Skeletal muscle cell (primary cell): ENCODE measurements at places on chromosomes 16 and 17.

DNA sequence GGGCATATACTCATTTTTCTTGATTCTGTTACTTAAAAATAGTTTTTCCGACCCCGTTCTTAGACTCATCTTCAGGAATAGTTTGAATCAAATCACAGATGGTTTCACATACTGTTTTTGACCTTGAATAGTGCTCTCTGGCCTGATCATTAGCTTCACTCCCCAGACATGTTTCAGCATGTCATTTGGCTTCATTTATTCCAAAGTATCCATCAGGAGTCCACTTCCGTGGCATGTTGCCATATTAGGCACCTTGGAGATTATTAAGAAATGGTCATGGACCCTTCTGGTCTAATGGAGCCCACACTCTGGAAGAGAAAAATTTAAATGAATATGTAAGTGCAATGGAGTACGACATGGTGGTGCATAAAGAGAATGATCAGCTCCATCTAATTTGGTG, 222.3 kb downstream of the FTO start:
- DNase-seq = no peak

GRCh38 chr17:28041844-28042656, 427 bp upstream of the NLK start:
- no peak for DNase-seq

- DNase-seq = no peak
Measured at GRCh38 chr17:81424151-81425017, 29.1 kb downstream of the BAHCC1 start.

DNA sequence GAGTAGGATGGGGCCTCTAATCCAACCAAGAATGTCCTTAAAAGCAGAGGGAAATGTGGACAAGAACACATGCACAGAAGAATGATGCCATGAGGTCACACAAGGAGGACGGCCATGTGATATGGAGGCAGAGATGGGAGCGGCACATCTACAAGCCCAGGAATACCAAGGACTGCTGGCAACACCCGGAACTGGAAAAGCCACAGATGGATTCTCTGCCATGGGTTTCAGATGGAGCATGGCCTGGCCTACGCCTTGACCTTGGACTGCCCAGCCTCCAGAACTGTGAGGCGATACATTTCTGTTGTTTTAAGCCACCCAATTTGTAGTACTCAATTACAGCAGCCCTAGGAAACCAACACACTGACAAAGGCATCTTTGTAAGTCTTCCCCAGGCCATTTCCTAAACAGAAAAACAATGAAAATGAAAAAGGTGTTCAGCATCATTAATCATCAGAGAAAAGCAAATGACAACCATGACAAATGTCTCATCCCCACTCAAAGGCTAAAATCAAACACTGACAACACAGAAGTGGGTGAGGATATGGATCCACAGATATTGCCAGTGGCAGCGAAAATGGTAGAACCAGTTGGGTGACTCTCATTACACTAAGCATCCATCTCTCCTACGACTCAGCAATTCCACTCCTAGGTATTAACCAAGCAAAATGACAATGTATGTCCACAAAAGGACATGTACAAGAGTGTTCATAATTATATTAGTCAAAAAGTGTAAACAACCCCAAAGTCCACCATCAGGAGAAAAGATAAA, 76.9 kb upstream of the CNEP1R1 start:
- no peak for DNase-seq

DNA sequence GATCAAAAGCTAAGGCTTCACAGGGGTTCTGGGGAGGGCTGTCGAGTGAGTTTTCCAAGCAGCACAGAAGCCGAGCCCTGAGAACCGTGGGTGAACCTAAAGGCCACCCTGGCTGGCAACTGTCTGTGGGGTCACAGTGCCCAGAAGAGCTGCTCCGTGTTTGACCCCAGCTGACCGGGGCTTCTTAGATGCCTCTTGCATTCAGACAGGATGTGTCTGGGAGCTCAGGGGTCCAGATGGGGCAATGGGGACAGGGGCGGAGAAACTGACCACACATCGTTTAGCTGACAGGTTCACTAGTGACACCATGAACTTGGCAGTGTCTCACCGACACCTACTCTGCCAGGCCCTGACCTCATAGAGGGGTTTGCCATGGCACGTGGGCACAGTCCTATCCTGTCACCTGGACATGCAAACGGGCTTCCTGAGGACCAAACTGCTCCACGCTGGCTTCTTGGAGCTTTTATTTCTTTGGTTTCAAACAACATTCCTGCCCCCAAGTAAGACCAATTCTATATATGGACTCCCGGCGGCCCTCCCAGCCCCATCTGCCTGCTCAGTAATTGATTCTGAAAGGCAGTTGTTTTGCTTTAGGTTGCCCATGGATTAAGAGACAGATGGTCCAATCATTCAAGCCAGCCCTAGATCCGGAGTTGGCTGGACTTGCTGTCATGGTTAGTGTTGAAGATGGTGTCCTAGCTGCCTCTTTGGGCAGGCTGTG, 22.2 kb downstream of the WSCD1 start:
- DNase-seq = no peak
